ENCODE measurements at places on chromosomes 4 and X.

DNA sequence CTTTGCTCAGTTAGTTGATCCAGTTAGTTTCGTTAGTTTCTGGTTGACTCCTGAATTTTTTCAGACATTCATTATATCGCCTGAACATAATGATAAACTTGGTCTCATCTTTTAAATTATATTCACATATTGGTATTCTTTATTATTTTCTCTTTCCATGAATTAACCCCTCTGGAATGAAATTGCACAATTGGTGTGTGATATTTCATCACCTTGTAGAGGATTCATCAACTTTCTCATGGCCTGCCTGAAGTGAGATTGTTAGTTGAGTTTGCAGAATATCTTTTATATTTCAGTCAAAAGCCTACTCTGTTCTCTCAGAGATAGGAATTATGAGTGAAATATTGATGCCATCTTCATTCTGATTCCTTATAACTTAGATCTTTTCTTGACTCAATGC is 1160.6 kb upstream of the AGA start:
- DNase-seq, result no peak

DNA sequence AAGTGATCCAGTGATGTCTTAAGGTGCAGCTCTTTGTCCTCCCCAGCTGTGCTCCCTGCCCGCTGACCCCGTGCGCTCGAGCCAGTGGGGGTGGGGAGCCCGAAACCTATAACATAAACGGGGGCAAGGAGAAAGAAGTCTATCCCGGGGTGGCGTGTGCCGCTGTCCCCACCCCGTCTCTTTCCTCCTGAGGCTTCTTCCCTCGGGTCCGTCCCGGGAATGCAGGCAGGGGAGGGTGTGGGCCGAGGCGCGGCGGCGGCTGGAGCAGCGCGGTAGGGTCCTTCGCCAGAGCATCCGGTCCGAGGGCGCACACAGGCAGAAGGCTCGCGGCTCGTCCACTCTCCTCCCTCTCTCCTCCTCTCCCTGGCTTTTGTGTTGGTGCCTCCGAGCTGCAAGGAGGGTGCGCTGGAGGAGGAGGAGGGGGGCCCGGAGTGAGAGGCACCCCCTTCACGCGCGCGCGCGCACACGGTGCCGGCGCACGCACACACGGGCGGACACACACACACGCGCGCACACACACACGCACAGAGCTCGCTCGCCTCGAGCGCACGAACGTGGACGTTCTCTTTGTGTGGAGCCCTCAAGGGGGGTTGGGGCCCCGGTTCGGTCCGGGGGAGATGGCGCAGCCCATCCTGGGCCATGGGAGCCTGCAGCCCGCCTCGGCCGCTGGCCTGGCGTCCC is at the start of gene RAB33A:
Gene RAB33A, plus strand, starts transcription at position 517 of the 681 bp plus-strand sequence. Its CDS starts 101 bp downstream, at position 618.
- DNase-seq, result no peak

DNA sequence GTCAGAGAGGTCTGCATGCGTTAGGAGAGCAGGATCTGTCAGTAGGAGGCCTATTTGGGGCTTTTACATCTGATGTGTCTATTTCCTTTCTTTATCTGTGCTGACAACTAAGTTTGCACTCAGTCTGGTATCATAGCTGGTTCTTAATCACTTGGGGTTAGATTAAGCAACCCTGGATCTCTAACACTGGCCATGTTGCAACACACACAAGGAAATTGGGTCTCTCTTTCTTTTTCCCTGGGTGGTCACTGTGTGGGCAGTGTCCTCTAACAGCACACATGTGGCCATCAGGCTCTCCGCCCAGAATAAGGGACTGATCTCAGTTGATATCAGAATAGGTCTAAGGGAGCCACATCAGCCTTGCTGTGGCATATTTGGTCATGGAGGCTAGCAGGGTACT is 38.9 kb downstream of the IGFBP7 start:
- no peak for DNase-seq

GRCh38 chrX:105515561-105515960 is 295.1 kb upstream of the TEX13A start:
- no peak for DNase-seq

DNA sequence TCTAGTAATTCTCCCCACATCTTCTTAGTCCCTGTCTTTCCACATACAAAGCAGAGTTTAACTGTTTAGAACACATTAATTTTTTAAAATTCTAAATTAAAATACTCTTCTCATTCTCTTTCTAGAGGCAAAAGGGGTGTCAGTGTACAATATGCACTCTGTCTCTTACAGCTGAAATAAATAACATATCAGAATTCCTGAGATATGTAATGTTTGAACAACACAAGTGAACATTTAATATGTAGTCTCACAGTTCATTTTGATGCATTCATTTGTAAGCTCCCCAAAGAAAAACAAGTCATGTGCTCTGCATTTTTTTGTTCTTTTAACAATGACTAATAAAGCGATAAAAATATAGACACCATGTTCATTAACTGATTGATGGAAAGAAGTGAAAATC is 19.7 kb upstream of the SULT1B1 start:
- DNase-seq, result no peak

DNA sequence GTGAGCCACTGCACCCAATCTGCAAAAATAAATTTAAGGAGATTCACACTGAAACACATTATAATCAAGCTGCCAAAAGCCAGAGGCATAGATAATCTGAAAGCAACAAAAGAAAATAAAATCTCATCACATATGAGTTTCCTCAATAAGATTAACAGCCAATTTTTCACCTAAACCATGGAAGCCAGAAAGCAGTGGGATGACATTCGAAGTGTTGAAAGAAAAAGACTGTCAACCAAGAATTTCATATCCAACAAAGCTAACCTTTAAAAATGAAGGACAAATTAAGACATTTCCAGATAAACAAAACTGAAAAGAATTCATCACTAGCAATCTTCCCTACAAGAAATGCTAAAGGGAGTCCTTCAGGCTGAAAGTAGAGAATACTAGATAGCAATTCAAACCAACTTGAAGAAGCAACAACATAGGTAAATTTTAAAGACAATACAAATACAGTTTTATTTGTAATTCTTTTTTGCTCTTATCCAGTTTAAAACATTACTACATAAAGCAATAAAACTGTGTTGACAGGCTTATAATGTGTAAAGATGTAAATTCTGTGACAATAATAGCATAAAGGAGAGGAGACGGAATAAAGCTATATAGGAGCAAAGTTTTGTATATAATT is 23.1 kb upstream of the KLHL8 start:
- no peak for DNase-seq

DNA sequence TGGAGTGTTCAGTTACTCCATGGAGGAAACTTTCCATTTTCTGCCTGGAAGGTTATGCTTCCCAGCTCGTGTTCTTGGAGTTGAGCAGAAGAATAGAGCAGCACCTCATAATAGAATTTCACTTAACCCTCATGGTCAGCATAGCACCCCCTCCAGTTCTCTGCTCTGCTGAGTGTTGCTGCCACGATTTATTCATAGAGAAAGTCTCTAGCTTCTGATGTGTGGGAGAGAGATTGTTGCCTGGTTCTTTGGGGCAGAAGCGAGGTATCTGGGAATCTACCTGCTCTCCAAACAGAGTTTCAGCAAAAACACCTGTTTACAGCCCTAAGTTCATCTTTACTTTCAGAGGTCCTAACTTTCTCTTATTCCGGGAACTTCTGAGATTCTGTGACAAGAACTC is 3.9 kb upstream of the DTHD1 start:
- no peak for DNase-seq

GRCh38 chr4:98908182-98908581 is 20.8 kb downstream of the EIF4E start:
- peak; percentile 45 for DNase-seq

DNA sequence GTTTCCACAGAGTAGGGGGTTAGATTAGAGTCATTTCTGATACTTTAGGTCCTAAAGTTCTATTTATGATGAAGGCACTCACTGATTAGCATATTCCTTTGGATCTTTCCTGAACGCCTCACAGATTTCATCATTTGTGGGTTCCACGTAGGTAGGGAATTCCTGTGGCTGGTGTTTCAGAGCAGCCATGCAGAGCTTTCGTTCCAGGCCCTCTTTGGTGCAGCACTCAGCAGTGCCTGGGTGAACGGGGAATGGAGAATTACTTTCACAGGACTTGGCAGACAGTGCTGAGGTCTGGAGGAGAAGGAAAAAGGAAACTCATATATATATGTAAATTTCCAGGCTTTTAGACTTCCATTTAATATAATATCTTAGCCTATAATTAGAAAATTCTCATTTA is 18.5 kb downstream of the GC start:
- DNase-seq, result no peak

GRCh38 chr4:54574500-54574899 is 83.3 kb upstream of the KIT start:
- no peak for DNase-seq

DNA sequence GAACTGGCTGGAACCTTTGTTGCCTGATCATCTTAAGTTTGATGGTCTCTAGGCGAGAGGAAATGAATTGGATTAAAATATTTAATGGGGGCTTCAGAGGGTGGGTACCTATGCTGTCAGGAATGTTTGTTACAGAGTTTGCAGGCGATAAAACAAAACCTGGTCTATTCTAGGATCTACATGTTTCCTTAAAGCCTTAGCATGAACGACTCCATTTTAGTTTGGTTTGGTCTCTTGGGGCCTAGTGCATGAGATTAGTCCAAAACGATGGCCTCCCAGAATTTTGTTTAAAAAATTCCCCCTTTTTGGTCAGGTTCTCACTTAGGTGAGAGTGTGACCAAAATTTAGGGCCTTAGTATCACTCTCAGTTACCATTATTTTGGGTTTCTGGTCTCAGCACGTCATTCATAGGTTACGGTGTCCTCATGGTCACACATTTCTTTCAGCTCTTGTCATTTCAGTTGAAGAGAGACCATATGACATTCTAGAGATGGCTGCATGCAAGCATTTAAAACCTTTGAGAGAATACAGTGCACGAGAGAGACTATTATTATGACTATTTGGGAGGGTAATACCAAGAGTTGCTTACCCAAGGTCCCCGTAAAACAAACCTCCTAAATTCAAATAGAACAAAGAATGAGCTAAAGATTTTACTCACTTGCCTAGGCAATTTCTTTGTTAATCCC is 13.8 kb downstream of the MOB1B start:
- DNase-seq, result no peak

DNA sequence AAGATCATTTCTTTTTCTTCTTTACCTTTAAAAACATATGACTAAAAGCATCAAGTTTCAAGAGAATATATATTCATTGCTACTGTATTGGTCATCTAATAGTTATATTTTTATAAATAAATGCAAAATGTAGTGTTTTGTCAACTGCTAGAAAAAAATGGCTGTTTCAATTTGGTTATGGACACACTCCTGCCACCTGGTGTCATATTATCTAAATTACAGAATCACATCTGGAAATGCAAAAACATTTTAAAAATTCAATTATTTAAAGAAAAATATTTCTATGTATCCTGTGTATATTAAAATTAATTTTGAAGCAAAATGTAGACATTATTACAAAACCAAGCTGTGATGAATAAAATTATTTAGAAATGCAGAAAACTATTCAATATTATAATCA is 329.4 kb upstream of the PCDH18 start:
- peak; percentile 18 for DNase-seq

DNA sequence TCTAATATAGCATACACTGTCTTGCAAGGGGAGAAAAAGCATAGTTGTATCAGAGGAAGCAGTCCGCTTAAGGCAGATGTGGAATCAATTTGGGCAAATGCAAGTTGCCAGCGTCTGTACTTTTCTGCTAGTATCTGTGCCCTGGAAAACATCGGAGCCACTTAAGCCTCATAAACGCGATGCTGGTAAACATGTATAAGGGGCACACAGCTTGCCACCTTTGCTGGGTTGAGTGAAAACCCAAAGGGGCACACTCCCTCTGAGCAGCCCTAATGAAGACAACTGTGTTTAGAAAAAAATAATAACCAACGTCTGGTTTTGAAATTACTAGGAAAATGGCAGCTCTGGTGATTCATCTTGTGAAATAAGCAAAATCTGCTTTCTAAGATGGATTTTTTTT is 24.3 kb downstream of the SMIM20 start:
- no peak for DNase-seq

All from RWPE1 (cell line).